ENCODE measurements at places on chromosomes 5 and 9. TPM values are rescaled to one million over a fixed set of nuclear protein-coding genes. Genes with fewer than 3 reads are reported as not detected.

Gene ATOX1
- polyA plus RNA-seq, result 145 TPM

- H3K4me3 ChIP-seq, result no peak overlapping the region
- H3K36me3 ChIP-seq, result peaks cover 9% of the 10 kb centered on the region
- H3K27ac ChIP-seq, result no peak overlapping the region
Measured at GRCh38 chr9:76153339-76153738, 240.9 kb downstream of the RFK start.

- no peak for DNase-seq
- H3K4me3 ChIP-seq, result no peak overlapping the region
- no peaks in the 10 kb centered on the region for H3K27me3 ChIP-seq
- no peak overlapping the region for H3K27ac ChIP-seq
- no peaks in the 10 kb centered on the region for H3K36me3 ChIP-seq
Measured at GRCh38 chr9:84991514-84991870, 322.0 kb downstream of the NTRK2 start.

GRCh38 chr5:52769061-52769460 is 18.7 kb upstream of the ITGA1 start:
- no peak overlapping the region for H3K27ac ChIP-seq
- no peaks in the 10 kb centered on the region for H3K36me3 ChIP-seq
- peaks cover 13% of the 10 kb centered on the region for H3K4me1 ChIP-seq
- no peak overlapping the region for H3K4me3 ChIP-seq
- no peaks in the 10 kb centered on the region for H3K27me3 ChIP-seq
- DNase-seq, result no peak

DNA sequence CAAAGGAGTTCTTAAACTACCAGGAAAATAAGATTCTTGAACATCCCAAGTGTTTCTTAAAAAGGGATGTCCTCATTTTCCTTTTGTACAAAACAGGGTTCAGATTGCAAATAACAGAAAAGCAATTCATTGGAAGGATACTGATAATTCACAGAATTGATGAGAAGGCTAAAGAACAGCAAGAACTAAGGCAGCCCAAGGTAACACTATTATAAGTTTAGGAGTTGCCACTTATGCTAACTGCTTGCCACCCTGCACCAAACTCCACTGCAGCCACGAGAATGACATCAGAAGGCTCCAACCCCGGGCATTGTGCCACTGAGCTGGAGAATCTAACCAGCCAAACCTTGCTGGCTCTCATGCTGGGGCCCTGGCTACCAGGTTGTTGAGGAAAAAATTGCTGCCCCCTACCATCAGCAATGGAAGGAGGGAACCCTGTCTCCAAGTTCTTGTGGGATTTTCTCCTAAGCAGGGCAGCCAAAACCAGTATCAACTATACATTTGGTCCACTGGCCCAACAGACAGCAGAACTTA is 123.4 kb downstream of the ARL15 start:
- no peak overlapping the region for H3K4me3 ChIP-seq
- no peaks in the 10 kb centered on the region for H3K4me1 ChIP-seq
- no peak for DNase-seq
- H3K27ac ChIP-seq, result no peak overlapping the region

GRCh38 chr9:105510024-105510423 is 47.9 kb upstream of the FKTN start:
- no peaks in the 10 kb centered on the region for H3K4me1 ChIP-seq
- no peaks in the 10 kb centered on the region for H3K27me3 ChIP-seq
- DNase-seq, result no peak
- H3K27ac ChIP-seq, result no peak overlapping the region
- no peaks in the 10 kb centered on the region for H3K36me3 ChIP-seq

Measured in thymus (tissue), 14 donors.